ENCODE measurements at places on chromosomes 12 and 14.

GRCh38 chr14:92323011-92323915 is at the start of gene SLC24A4:
Gene SLC24A4, plus strand, starts transcription at chr14:92323165. Its CDS starts 666 bp downstream, at chr14:92323831.
- no peak for DNase-seq

GRCh38 chr12:87413784-87414183 is 615.4 kb downstream of the C12orf50 start:
- peak; percentile 67 for DNase-seq

DNA sequence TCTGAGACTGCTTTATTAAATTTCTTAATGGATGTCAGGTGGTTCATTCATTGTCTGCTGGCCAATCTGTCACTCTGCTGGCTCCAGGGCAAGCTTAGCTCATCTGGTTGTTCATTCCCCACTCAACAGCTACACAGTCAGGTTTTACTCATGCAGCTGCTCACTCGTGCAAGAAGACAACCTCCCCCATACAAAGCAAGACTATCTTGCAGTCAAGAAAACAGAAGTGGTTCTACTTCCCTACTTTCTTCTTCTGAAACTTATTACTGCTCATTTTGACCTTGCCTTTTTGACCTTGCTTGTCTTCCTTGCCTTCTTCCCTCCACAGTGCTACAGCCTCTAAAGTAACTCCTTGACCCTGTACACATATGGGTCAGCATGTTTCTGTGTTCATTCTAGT is 277.9 kb downstream of the SSPN start:
- no peak for DNase-seq

GRCh38 chr14:95452893-95453712 is 63.3 kb downstream of the SYNE3 start:
- no peak for DNase-seq

GRCh38 chr12:130847112-130847511 is 8.1 kb upstream of the STX2 start:
- DNase-seq = peak; percentile 46

- no peak for DNase-seq
Measured at GRCh38 chr12:21831791-21832344, 57.4 kb upstream of the KCNJ8 start.

GRCh38 chr14:98170575-98170974 is 1101.4 kb downstream of the BCL11B start:
- no peak for DNase-seq

DNA sequence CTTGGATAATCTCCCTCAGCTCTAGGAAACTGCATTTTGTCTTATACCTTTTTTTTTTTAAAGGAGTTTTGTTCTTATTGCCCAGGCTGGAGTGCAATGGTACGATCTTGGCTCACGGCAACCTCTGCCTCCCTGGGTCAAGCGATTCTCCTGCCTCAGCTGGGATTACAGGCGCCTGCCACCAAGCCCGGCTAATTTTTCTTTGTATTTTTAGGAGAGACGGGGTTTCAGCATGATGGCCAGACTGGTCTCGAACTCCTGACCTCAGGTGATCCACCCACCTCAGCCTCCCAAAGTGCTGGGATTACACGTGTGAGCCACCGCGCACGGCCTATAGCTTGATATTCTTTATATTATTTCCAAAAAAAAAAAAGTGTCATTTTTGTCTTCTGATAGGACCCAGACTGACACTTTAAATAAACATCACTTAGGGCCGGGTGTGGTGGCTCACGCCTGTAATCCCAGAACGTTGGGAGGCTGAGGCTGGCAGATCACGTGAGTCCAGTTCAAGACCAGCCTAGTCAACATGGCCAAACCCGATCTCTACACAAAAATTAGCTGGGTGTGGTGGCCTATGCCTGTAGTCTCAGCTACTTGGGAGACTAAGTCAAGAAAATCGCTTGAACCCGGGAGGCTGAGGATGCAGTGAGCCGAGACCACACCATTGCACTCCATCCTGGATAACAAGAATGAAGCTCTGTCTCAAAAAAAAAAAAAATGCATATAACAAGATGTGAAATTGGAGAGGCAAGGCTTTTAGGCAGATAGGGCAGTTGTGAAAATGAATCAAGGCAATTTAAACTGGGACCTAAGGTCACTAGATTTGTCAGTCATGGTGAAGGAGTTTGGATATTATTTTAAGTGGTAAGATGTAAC is 18.4 kb downstream of the SLC2A3 start:
- DNase-seq = no peak

- no peak for DNase-seq
Measured at GRCh38 chr12:124808272-124808671, 55.4 kb downstream of the SCARB1 start.

DNA sequence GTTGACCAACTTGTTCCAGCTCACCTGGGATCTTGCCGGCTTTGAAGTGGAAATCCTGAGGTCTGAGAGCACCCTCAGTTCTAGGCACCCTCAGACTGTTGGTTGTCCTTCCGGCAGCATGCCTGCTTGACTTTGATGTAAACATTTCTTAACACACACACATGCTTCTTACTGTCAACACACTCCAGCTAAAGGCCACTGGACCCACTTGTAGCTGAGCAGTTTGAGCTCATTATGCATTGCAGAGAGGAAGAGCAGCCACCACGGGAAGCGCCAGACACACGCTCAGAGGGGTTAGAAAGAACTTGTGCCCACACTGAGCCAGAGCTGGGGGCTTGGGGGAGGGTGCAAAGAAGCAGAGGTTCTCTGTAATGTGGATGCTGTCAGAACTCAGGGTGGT is 55.8 kb downstream of the TNFAIP2 start:
- no peak for DNase-seq

- no peak for DNase-seq
Measured at GRCh38 chr14:22915886-22916521, 2.9 kb downstream of the RBM23 start.

GRCh38 chr14:53767566-53767965 is 189.1 kb downstream of the BMP4 start:
- DNase-seq = no peak

DNA sequence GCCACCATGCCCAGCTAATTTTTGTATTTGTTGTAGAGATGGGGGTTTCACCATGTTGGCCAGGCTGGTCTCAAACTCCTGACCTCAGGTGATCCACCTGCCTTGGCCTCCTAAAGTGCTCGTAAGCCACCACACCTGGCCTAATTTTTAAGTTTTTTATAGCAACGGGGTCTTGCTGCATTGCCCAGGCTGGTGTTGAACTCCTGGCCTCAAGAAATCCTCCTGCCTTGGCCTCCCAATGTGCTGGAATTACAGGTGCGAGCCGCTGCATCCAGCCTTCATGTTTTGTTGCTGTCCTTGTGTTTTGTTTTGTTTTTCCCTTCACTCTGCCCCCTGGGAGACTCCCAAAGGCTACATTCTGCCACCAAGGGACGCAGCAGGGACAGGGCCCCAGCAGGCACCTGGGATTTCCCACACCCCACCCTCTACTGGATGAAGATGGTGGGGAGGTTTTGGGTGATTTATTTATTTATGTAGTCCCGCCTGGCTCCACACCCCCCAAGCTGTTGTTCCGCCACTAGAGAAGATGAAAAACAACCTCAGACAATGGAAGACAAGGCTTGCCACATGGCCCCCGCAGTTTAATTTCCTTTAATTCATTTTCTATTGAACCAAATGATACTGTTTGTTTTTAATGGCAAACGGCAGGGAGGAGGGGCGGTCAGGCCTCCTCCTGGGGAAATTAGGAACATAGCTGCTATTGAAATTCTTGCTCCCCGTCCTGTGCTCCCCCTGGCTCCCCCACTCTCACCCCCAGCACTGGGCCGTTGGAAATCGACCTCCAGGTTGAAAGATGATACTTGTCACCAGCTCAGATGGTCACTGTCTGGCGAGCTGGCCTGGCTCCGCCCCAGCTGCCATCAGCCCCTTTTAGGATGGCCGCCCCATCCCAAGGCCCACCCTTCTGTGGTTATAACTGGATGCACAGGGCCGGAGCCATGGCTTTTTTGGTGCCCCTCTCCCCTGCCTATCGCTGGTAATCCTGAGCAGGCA is 70.3 kb downstream of the RNFT2 start:
- DNase-seq = no peak

GRCh38 chr12:103884316-103884715 is 43.3 kb upstream of the NT5DC3 start:
- DNase-seq = no peak

- no peak for DNase-seq
Measured at GRCh38 chr12:66920205-66920604, 241.3 kb upstream of the GRIP1 start.

DNA sequence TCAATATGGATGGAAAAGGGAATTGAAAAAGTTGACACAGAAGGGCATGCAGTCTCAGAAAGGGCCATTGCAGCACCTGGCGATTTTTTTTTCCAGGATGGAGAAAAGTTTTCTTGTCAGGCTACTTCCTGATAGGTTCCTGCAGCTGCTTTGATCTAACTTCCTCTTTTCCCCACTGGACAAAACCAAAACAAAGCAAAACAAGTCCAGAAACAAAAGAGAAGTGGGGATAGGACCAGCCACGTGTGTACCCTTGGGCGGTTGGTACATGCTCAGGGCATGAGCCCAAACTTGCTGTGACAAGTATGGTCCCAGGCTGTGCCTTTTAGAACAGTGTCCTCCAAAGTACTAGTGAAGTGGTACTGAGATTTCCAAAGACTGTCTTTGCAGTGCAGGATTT is 89.8 kb downstream of the CHST11 start:
- no peak for DNase-seq

DNA sequence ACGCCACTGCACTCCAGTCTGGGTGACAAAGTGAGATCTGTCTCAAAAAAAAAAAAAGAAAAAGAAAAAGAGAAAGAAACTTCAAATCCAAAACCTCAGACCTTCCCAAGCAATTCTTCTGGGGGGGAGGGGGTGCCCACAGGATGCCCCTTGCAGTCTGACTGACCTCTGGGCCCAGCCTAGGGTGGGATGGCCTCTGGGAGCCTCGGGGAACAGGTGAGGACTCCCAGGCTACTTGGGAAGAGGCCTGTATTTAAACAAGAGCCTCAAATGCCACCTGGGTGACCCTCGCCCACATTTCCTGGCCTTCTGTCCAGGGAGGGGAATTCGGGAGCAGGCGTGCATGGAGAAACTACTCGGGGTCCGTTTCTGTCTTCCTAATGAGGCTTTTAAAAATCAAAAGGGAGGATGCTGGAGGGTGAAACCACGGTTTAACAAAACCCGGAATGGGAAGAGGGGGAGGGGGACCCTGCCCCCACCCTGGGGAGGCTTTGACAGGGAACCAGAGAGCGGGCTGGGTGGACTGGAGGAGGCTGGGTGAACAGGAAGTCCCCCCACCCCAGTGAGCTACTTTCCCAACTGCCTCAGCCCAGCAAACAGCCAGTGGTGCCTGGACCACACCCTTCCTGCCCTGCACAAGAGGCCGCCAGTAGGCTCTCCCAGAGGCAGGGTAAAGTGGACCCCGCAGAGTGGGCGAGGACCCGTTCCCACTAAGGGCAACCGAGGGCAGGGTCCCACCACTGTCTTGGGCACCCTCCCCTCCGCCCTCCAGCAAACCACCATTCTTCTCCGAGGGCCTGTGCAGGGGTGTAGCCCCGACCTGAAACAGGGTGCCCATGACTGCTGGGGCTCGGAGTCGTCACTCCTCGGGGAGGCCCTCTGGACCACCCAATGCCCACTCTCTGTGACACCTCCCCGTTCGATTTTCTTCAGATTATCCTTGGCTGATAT is 1.5 kb upstream of the FBRSL1 start:
- no peak for DNase-seq

GRCh38 chr14:71758229-71758951 is 173.8 kb upstream of the RGS6 start:
- DNase-seq = no peak

DNA sequence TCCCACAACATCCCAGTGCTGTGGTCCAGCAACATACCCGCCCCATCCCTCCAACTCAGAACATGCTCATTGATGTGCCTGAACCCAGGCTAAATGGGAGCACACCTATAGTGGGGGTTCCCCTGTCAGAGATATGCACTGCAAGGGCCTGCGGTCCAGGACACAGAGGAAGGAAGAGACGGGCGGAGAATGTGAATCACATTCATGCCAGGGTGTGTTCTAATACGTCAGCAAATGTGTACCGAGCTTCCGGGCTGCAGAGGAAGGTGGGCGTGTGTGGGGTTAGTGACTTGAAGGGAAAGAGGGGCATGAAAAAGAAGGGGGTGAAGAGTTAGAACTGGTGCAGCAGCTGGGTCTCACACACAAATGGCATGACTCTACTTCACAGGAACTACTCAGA is 83.7 kb downstream of the DPF3 start:
- DNase-seq = no peak

GRCh38 chr12:114823724-114824123 is 139.7 kb upstream of the TBX3 start:
- no peak for DNase-seq

- no peak for DNase-seq
Measured at GRCh38 chr14:67919259-67920032, 99.9 kb downstream of the RAD51B start.

GRCh38 chr12:92210071-92210470 is 64.4 kb upstream of the BTG1 start:
- no peak for DNase-seq

DNA sequence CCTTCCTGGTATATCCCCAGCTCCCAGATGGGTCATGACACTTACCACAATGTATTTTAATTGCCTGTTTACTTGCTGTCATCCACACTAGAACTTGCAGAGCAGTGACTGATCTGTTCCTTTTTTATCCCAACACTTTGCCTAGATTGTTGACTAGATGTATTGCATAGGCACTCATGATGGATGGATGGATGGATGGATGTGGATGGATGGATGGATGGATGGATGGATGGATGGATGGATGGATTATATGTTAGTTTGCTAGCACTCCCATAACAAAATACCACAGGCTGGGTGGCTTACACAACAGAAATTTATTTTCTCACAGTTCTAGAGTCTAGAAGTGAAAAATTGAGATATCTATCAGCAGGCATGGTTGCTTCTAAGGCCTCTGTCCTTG is 8.7 kb upstream of the CKAP4 start:
- no peak for DNase-seq

GRCh38 chr14:64939817-64940190 is 2.7 kb downstream of the GPX2 start:
- DNase-seq = no peak

DNA sequence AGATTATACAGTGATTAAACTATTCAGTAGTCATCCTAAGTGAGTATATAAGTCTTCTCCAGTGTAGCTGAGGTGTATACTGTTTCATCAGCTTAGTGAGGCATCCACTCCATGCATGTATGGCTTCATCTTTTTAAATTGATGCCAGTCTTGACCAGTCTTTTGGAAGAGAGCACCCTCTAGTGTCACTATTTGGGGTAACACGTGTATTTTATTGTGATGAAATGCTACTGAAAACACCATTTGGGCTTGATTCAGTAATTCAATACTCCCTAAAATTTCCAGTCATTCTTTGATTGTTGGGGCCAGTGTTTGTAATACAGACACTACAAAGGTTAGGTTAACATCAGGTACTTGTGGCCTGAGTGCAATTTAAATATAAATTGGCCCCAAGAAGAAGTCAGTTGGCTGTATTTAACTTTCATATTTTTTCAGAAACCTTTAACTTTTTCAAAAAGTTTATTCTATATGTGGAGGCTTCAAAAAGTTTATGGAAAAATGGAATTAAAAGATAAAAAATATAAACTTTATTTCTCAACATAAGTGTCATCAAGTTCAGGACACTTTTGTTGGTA is 35.3 kb downstream of the MIPOL1 start:
- DNase-seq = peak; percentile 35
